ENCODE measurements at places on chromosomes 4 and X.

DNA sequence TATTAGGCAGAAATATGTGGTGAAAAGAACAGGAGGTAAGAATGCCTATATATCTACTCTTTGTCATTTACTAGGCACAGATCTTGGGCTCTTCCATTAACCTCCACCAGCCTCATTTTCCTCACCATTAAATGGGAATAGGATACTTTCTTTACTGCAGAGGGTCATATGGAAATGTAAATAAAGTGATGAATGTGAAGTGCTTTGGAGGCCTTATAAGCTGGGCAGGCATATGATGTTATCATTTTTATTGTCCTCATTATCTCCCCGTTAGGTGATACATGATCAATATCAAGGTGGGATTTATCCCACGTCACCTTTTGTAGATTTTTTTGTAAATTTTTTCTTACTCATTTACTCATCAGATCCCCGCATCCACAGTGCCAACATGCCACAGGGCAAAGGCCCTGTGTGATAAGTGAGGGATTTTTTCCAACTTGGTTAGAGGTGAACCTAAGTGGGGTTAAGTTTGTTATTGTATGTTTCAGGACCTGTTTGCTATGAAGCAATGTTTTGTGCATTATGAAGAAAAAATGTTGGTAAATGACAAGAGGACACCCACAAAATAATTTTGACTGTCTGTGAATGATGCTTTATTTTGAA, 107.8 kb downstream of the SLC4A4 start:
- DNase-seq = no peak

DNA sequence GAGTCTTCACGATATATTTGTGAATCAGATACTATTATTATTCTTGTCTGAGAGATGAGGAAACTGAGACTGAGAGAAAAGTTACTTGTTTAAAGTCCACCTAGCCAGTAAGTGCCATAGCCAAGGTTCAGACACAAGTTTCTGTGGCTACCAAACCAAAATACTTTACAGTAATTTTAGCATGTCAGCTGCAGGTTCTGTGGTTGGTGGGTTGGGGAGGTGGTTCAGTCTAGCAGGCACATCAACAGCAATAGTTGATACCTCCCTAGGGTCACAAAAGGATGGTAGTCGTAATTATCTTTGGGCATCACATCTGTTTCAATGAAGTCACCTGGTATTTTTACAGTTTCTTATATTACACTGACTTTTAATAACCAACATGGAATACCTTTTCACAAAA, 35.6 kb upstream of the EDA2R start:
- DNase-seq = no peak

DNA sequence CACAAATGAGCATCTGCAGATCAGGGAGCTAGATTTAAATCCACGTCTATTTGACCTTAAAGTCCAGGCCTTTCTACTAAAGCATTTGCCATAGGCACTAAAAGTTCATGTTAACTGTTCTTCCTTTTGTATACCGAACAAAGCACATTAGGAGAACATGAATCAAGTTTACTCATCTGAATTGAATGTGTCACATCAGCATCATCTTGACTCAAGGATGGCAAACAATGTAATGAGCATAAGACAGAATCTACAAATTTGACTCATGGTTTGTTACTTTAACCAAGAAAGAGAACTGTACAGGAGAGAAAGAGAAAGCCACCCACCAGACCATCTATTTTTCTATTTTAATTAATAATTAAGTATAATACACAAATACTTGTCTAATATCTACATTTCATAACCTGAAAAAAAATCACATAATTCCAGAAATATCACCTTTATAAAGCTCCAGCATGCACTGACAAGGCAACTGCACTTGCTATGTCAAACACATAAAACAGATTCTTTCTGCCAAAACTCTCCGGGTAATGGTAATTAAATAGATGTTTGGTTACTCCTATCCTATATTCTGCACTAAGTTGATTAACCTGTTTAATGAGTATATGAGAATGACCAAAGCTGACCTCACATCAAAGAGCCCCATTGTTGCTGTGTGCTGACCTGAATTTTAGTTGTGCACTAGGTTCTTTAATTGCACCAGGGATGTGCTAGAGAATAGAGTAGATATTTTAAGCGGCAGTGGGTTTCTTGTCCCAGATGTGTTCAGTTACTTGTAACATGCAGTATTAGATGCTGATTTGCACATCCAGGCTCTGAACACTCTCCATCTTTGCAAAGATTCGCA, 42.5 kb upstream of the LEF1 start:
- no peak for DNase-seq

- peak; percentile 21 for DNase-seq
Observed at GRCh38 chr4:9771034-9771433, 10.4 kb upstream of the DRD5 start.

DNA sequence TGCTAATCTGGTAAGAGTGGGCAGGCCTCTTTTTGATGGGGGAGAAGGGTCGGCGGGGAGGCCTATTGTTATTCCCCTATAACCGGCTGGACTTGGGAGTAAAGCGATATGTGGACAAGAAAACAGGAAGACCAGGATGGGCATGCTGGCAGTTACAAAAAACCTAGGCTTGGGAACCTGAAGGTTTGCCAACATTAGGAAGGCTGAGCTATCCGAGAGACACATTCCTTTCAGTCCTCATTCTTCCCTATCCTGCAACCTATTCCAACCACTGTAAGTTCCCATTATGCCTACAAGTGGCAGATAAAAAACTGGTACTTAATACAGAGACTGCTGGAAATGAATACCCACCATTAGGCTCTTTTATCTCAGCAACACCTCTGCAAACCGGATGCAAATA, 32.4 kb upstream of the CT47C1 start:
- DNase-seq = no peak

DNA sequence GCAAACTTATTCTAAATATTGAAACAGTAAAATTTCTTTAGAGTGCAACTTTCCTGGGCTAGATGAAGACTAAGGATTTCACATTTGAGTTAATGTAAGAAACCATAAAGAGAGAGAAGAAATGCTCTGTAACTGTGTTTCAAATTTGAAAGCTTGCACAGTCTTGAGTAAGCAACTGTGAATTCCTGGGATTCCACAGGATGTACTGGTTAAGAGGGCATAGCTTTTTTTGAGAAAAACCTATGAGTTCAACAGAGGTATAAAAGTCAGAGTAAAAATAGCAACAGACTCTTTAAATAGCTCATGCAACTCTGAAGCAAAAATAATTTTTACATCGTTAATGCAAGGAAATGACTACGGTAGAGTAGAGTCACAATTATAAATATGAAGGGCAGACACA, 25.5 kb downstream of the ZNF330 start:
- DNase-seq = no peak

DNA sequence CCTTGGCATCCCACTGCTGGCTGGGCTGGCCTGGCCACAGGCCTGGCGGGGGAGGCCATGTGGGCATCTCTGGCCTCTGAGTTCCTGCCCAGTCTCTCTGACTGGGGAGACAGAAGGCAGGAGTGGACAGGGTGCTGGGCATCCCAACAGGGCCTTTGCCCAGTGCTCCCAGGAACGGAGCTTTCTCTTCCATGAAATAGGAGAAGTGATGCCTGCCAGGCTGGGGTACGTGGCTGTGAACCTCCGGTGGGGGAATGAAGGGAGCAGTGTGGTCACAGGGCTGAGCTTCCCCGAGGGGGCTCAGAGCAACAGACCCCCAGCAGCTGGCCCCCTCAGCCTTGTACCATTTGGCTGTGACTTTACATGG, 40.4 kb upstream of the HMX1 start:
- DNase-seq = no peak

DNA sequence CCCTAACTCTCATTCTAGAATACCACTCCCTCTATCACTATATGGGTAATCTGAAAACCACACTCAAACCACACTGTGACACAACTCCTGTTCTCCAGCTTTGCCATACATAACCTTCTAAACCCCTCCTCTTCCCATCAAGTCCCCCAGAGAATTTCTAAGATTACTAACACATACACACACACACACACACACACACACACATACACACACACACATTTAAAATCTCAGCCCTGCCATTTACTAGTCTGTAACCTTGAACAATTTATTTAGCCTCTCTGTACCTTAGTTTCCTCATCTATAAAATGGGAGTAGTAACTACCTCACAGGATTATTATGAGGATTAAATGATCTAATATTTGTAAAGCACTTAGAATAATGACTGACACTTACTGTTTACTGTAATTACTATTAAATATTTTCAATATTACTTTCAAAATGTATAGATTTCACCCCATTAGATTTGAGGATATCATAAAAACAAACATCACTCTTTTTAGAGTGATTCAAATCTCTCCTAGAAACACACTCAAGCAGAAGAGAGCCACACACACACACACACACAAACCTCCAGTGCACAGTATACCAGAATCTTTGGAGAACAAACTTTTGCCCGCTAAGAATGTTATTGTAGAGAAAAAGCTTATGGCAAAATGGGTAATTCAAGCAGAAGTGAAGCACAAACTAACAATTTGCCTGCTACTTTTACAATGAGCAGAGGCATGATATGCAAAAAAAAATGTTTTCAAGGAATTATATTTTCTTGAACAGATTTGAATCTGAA, 3.8 kb downstream of the ANKRD50 start:
- no peak for DNase-seq

DNA sequence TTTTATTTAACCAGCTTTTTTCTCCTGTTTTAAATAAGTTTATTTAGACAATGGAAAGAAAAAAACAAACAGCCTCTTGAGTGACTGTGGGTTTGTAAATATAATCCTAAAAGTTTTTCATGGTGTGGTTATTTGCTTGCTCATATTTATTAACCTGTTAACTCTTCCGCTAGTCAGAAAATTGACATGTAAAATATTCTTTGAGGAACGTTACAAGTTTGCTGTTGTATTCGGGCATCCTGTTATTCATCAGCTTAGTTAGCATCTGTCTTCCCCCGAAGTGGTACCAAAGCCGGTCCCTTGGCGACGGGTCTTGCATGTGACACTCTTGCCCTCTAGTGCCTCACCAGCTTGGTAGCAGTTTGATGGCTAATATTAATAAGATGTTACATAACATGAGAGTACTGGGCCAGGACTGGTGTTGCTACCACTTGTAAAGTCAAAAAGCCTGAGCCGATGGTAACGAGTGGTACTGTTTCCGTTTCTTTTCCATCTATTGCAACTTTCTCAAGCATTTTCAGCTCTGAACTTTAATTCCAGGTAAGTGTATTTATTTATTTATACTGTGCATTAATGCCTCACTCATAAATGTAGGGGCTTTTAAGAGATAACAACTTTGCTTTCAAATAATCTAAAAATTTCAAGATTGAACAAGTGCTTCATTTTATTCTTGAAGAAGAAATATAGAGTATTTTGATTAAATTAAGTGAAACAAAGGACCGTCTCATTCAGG, at the start of gene NDST3:
NDST3 (plus strand) TSS at position 434 of the 733 bp plus-strand sequence. CDS start 19,425 bp downstream, outside the sequence.
- DNase-seq = peak; percentile 50

GRCh38 chr4:27000820-27001219, 140.2 kb downstream of the STIM2 start:
- DNase-seq = no peak

- DNase-seq = no peak
Observed at GRCh38 chr4:188989371-188989770, 850.1 kb downstream of the TRIML1 start.

DNA sequence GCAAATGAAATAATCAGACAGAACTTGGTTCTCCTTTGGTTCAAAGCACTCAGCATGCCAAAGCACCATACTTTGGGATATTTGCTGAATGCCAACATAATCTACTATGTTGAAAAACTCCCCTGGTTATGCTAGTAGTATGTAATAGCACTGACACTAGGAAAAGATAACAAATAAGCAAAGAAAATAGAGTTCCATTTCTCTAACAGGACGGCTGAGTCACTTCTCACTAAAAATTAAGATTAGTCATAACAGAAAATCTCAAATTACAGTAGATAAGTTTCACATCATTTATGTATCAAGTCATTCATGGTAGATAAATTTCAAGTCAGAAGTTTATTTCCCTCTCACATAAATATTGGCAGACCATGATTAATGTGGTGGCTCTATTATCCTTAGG, 17.9 kb downstream of the PDHA2 start:
- no peak for DNase-seq

GRCh38 chrX:115289465-115289864, at the start of gene LUZP4:
LUZP4 (plus strand) TSS chrX:115289715; CDS start chrX:115289760, 45 bp downstream.
- no peak for DNase-seq

DNA sequence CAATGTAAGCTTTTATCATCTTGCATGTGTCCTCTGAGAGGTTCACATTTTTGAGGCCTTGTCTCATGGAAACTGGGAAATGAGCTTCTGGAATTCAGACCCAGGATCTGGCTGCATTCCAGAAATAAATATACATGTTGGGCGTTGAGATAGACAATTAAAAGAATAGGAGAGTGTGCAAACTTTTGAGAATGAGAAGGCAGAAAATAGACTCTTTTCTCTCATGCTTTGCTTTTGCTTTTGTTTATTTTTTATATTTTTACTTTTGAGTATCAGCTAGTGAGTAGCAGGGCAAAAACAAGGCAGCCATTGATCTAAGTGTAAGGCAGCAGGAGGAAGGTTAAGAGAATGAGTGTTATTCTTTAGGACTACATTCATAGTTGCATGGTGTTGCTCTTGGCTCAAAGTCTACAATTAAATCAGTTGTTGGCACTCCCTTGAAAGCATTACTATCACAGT, 12.4 kb downstream of the SHROOM3 start:
- DNase-seq = no peak

DNA sequence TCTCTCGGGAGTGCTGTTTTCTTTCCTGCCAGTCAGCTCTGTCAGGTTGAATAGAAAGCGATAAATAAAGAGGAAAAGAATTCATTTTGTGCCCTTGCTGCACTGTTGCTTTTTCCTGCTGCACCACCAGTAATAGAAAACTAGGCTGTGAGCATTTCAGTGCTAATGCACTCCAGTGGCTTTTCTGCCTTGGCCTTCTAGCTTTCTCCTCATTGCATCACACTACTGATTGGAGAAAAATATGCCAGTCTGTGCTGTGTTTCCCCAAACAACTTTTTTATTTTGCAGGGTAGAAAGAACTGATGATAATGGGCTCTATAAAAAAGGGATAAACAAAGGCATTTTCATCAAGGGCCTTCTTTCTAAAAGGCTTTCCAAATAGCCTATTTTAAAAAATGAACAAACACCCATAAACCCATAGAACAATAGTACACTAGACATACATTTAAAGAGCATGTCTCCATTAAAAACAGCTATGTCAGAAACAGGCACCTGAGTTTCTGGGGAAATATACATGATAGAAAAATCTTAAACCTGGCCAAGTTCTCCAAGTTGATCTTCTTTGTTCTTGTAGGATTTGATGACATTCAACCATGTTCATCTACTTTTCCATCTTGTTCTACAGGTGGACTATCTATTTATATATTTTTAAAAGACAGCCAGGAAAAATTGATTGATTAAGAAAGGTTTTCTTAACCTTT, 86.3 kb downstream of the GPRIN3 start:
- no peak for DNase-seq

- DNase-seq = no peak
Observed at GRCh38 chr4:81211956-81212355, 3.1 kb downstream of the PRKG2 start.
